ENCODE measurements at places on chromosomes 2 and 18.

DNA sequence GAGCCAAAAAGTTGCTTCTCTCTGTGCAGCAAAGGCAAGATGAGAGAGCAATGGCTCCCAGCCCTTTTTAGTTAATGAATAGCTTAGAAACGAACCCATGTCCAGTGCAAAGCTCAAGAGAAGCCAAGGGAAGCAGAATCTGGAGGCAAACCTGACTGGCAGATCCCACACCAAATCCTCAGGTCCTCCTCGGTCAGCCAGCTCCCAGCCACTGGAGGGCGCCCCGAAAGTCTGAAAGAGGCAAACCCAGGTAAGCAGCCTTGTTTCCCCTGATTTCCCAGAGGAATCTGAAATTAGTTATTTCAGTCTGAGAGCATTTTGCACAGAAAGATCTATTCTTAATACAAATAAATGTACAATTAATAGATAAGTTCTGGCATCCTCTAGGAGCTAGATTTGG lies 71.3 kb upstream of the PID1 start:
- no peak for DNase-seq

- no peak for DNase-seq
Observed at GRCh38 chr2:112714836-112715631, 5.8 kb upstream of the NT5DC4 start.

GRCh38 chr2:48414980-48415835 lies 114.7 kb upstream of the STON1 start:
- peak; percentile 26 for DNase-seq

- DNase-seq, result no peak
Observed at GRCh38 chr18:40215979-40216378, 1739.1 kb upstream of the PIK3C3 start.

- DNase-seq, result no peak
Observed at GRCh38 chr2:239689985-239690384, 289.2 kb upstream of the HDAC4 start.

DNA sequence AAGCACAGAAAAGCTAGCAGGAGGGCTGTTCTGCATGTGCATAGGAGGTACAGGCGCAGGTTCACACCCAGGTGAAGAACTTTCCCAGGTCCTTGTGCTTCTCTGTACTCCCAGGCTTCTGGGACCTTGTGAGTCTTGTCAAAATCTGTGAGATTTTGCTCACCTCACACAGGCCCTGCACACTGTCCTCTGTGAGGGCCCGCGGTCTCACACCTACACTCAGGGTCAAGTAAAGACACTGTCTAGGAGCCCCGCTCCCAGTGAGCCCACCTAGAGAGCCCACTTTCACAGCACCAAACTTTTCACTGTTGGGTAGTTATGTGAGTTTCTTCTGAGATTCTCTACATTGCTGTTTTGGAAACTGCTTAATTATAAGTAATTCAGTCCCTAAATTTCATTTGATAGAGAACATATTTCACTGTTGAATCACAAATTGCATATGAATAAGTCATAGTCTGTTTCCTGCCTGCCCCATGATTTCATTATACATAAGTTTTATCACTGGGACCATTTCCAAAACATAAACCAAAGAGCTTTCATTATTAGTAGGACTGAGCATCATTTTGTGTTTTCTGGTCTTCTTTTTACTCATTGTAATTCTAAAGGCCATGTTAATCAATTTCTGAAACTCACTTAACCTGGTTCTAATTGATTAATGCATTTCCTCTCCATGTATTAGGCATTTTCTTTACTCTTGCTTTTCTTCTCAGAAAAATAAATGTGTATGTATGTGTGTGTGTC lies 234.2 kb upstream of the SPOPL start:
- no peak for DNase-seq

GRCh38 chr2:159891917-159892730 lies 94.1 kb upstream of the CD302 start:
- DNase-seq, result no peak

DNA sequence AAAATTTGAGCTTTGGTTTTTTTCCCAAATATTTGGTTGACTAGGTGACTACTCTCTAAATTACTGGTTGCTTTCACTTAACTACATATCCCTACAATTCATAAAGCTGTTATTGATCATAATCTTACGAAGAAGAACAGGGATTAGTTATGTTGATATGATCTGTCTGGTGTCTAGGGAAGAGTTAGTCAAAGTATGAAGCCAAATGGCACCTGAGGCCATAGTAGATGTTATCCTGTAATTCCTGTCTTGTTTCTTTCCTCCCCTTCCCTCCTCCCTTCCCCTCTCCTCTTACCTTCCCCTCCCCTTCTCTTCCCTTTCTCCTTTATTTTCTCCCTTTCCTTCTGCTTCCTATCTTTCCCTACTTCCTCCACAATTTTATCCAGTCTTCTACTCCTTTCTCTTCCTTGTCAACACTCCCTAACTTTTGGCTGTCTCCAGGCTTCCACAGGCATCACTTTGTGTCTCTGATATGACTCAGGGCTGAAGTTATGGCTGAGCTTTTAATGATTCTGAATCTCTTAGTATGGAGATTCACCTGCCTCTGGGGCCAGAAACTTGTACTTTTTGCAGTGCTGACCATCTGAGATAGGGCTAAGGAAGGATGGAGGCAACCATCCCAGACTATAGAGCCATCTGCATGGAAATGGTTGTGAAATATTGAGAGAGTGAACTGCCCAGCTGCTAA lies 149.9 kb upstream of the TCF4 start:
- no peak for DNase-seq

DNA sequence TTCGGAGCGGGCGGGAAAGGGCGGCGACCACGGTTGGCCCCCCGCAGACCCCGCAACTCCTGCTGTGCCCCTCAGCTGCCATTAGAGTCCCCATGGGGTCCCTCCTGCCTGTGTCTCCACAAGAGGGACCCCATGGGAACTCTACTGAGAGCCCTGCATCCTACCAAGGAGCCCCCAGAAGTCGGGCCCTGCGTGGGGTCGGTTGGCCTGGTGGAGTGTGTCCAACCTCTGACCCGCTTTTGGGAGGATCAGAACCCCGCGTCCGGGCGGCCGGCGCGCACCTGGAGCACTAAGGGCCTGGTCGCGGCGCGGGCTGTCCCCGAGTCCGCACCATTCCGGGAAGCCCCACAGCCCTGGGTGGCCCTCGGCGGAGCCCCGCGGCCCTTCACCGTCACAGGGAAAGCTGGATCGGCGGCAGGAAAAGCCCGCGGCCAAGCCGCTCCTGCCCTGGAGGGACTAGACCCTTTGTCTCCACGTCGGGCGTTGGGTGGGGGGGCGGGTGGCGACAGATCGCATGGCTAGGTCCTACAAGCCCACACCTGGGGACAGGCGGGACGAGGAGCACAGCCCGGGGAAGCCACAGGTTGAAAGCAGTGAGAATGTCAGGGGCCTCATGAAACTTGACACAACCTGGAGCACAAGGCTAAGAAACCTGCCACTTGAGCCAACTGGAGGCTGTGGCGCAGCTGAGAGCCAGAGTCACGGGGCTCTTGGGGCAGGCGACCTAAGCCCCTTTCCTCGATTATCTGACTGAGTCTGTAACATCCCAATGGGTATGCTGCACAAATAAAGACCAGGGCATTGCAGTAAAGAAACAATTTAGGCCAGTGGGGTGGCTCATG lies 11.2 kb upstream of the CXXC1 start:
- no peak for DNase-seq

DNA sequence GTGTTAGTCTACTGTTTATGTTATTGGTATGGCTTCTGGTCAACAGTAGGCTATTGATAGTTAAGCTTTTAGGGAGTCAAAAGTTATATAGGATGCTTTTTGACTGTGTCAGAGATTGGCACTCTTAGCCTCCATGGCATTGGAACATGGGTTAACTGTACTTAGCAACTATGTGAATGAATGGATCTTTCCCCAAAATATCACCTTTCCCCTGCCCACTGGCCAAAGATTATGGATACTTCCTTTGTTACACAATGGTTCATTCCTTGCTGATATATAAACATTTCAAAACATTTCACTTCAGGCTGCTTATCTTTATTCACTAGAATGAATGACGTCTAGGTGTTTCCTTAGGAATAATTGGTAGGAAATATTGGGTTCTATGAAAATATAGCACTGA lies 62.1 kb upstream of the DOCK10 start:
- DNase-seq, result no peak

DNA sequence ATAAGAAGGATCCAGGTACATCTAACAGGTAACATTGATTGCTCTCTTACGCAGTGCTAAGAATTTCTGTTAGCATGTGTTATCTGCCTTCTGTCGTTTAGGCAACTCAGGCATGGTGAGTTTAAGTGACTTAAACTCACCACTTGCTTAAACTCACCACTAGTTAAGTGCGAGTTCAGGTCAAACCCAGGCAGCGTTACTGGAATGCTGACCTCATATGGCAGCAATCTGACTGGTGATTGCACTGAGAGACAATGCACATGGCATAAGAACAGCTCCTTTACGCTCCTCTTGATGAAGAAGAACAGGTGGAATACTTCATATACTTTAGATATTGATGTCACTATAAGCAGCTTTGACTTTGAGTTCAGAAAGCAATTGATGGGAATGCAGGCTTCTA lies 954.1 kb downstream of the SOCS6 start:
- no peak for DNase-seq

DNA sequence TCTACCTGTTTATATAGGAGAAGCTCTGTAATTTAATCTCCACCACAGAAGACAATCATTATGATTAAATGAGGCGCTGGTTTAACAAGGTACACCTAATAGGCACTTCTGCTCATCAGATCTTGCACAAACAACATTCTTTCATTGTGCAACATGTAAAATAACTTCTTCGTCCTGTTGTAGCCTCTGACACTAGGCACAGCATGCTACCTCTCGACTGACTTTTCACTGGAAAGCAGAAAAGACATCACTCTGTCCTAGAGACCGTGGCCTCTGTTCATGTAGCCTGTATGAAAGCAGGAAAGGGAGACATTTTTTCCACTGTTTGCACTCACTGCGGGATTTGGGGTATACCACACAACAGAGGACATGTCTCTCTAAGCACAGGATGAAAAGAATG lies 316.5 kb downstream of the IRS1 start:
- no peak for DNase-seq

- DNase-seq, result no peak
Observed at GRCh38 chr2:69013840-69014821, 1.2 kb downstream of the ANTXR1 start.

- no peak for DNase-seq
Observed at GRCh38 chr18:70535041-70535440, 246.2 kb downstream of the SOCS6 start.

GRCh38 chr2:58039170-58039611 lies 7.4 kb upstream of the VRK2 start:
- DNase-seq, result no peak

DNA sequence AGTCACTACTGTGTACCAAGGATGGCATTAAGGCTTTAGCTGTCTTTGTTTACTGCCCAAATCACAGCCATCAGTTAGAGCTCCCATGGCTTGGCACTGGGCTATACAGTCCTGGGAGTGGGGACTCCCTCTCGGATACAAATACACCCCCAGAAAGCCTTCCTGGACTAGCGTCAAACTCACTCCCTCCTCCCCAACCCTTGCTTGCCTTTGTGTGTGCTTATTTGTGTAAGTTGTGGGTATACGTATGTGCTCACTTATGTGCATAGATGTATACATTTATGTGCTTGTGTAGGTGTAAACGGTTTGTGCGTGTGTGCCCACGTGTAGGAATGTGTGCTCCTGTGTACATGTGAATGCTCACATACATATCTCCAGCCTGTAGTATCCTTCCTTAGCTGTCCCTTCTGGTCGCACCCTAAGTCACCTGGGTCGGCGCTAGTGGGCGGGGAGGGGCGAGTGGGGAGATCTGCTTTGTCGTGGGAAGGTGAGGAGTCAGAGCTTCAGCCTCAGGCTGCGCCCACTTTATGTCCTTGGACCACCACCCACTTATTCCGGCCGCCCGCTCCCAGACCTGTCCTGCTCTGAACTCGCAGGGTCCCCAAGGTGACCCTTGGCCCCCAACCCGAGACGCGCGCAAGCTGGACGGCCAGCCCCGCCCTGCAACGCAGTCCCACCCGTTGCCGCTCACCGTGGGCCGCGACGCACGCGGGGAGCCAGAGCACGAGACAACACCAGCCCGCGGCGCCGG lies 461 bp downstream of the PRADC1 start:
- no peak for DNase-seq

DNA sequence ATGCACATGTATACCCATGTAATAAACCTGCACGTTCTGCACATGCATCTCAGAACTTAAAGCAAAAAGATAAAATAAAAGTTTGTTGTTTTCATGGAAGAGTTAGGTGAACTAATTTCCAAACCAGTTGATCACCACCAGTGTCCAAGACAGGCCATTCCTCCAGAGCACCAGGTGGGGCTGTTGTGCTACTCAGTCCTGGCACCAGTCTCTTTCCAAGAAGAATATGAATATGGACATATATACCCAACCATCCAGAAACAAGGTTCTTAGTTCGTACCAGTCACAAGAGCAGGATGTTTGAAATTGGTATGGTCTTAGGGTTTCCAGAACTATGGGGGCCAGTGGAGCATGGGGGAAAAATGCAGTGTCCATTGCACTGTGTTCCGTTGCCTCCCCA lies 17.2 kb upstream of the TNP1 start:
- DNase-seq, result no peak

DNA sequence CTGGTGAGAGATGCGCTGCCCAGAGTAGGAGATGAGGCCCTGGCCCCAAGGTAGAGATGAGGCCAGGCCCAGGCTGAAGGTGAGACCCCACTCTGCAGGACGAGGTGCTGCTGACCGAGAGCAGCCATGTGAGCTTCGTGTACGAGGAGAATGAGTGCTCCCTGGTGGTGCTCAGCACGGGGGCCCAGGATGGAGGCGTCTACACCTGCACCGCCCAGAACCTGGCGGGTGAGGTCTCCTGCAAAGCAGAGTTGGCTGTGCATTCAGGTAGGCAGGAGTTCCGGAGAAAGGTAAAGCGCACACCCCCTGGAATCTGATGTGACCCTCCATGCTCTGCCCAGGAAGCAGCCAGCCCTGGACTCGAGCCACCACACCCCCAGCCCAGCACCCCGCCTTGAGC lies 21.5 kb upstream of the GMPPA start:
- DNase-seq, result no peak

All from CD8-positive, alpha-beta T cell (primary cell).